Dorsolateral prefrontal cortex (tissue), 122 donors: ENCODE measurements at places on chromosomes 1 and 21.

GRCh38 chr1:212498283-212499040, 65.7 kb downstream of the NENF start:
- DNase-seq = peak; percentile 70

DNA sequence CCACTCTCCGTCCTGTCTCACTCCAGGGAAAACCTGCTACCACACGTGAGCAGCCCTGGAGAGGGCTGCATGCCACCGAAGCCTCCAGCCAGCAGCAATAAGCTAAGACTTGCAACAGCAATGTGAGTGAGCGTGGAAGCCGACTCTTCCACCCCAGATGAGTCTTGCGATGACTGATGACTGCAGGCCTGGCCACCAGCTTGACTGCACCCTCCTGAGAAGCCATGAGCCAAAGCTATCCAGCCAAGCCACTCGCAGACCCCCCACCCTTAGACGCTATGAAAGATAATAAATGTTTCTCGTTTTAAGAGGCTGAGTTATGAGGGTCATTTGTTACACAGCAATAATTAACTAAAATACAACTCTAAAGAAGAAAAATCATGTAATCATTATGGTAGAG, 118.6 kb upstream of the GALNT2 start:
- no peak for DNase-seq

- no peak for DNase-seq
These were observed 112.9 kb downstream of the ZBTB18 start for GRCh38 chr1:244163861-244164510.

DNA sequence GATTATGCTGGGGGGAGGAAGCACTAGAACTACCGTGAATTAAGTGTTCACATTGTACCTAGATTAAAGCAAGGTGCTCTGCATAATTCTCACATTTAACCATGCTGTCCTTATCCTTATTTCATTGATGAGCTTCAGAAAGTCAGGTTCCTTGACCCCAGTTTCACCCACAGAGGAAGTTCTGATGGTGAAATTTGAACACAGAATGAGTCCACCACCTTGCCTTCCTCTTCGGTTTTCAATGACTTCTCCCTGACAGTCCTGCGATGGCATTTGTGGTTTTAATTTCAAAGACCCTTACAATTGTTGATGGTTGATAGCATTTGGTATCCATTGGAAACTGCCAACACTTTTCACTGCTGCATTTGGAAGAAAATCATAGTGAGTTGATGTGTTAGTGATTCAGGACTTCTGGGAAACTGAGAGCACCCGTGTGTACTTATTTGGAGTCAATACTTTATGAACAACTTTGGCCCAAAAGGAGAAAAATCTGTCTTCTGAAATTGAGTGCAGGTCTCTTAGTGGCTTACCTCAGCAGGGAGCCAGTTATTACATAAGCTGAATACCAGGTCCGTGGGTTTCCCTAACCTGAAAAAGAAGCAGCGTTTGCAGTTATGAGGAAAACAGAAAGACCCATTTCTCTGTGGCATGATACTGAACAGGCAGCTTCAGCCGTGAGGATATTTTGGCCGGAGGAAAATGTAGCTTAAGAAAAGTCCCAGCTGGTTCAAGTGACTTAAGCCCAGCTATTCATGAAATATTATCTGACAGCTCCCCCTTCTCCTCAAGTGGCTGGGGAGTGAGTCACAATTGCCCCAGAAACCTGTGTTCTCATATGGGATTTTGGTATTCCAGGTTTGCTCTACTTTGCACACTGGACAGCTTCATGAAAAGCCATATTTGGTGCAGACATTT, 47.5 kb downstream of the ROR1 start:
- DNase-seq = no peak

DNA sequence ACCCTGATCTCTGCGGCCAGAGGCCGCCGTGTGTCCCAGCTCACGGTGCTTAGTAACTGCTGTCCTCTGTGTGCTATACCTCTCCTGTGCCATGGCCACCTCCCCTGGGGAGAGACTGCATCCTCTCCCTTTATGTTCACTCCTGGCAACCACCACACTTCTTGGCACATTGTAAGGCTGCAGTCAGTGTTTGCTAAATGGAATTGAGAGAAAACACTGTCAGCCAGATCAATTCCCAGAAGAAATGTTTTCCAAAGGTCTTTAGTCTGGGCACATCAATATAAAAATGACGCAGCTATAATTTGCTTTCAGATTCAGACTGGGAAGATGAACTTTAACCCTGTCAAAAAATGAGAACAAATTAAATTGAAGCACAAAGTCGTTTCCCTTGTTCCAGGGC, 96.8 kb downstream of the BEND5 start:
- DNase-seq = no peak

GRCh38 chr1:70779571-70779970, 268.0 kb downstream of the PTGER3 start:
- DNase-seq = no peak

DNA sequence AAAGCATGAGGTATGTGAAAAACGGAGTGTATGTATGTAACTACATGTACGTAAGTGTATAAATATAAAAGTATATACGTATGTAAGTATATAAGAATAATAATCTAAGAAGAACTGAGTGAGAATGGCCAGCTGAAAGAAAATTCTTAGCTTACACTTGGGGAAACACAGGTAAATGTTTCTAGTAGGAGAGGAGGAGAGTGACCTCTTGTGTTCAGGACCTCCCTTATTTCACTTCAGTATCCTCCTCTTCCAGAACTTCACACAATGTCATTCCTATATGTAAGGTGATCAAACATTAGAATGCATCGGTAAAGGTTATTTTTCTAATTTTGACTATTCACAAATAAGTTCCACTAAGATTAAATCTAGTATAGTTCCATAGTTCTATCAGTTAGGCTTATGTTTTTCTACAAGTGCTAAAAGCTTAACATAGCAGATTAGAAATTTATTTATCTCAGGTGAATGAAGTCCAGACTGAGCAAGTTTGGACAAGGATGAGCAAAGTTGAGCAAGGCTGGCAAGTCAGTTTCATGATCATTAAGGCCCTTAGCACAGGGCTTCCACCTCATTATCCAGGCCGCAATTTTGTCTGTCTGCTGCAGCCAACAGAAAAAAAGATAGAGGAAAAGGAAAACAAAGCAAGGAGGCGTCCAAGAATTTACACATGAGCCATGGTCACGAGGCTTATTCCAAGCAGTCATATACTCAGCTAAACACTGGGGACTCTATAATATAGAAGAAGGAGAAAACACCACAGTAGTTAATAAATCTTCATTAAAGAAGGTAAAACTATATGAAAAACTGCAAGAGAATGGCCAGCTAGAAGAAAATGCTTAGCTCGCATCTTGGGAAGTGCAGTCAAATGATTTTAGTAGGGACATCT, 7.1 kb upstream of the MROH9 start:
- DNase-seq = no peak

- DNase-seq = no peak
These were observed 163.7 kb downstream of the NTMT2 start for GRCh38 chr1:170309389-170310013.

DNA sequence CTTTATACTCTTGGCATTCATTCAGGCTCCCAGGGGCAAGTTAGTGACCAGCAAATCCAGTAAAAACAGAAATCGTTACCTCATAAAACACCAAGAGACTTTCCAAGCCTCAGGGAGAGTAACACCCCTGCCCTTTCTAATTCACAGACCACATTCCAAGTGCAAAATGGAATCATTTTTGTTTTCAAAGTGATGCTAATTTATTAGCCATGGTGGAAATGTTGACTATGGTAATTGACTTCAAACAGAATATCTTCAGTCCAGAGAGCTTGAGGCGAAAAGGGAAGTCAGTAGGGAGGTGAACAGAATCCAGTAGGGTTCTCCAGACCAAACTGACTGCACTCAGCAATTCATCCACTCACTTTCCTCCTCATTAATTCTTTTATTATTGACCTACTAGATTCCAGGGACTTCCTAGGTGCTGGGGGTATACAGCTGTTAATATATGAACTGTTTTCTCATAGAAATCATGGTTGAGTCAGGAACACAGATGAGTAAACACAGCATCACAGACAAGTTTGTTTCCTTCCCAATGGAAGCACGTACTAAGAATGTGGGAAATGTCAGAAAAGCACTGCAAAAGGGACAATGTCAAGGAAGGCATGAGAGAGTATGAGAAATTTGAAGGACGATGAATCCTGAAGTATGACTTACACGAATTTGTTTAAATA, 388.5 kb upstream of the C1orf87 start:
- DNase-seq = no peak

DNA sequence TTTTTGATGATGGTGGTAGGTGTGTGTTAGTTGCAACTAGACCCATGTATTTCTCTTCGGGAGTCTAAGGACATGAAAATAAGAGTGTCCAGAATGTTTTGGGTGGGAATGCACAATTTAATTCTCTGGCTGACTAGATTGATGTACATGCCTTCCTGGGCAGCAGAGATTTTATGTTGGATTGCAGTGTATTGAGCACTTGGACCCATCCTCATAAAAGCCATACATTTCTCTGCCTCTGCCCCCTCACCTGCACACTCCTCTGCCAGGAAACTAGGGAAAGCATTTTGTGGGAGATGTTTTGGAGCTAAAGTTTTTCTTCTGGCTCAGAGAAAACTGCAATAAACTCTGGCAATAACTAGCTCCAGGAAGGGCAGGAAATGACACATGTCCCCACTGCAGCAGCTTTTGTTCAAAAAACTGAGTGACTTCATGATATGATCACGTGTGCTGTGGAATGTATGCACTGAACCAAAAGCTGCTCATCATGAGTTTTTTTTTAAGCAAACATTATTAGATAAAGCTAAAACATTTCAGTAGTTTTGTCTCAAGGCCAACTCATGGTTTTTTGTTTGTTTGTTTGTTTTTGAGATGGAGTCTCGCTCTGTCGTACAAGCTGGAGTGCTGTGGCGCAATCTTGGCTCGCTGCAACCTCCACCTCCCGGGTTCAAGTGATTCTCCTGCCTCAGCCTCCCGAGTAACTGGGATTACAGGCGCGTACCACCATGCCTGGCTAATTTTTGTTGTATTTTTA, 17.6 kb downstream of the RIT1 start:
- DNase-seq = no peak

- no peak for DNase-seq
These were observed 206.5 kb downstream of the LRRC40 start for GRCh38 chr1:69998847-69999246.

GRCh38 chr1:172723251-172723650, 64.3 kb downstream of the FASLG start:
- no peak for DNase-seq

DNA sequence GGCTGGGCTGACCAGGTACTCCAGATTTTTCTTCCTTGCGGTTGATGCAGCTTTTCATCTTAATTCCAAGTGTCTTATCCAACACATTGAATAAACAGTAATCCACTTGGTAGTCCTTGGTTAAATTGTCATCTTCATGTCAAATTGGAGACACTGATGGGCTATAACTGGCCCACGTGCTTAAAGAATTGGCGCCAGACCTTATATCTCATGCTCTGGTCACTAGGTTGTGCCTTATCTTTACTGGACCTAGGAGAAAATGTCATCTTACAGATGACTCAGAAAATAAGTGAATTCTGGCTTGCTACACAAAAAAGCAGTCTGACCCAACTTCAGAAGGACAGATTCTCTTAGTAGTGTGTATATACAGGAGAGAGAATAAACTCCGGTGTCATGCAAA, 16.2 kb downstream of the LRRC42 start:
- no peak for DNase-seq

DNA sequence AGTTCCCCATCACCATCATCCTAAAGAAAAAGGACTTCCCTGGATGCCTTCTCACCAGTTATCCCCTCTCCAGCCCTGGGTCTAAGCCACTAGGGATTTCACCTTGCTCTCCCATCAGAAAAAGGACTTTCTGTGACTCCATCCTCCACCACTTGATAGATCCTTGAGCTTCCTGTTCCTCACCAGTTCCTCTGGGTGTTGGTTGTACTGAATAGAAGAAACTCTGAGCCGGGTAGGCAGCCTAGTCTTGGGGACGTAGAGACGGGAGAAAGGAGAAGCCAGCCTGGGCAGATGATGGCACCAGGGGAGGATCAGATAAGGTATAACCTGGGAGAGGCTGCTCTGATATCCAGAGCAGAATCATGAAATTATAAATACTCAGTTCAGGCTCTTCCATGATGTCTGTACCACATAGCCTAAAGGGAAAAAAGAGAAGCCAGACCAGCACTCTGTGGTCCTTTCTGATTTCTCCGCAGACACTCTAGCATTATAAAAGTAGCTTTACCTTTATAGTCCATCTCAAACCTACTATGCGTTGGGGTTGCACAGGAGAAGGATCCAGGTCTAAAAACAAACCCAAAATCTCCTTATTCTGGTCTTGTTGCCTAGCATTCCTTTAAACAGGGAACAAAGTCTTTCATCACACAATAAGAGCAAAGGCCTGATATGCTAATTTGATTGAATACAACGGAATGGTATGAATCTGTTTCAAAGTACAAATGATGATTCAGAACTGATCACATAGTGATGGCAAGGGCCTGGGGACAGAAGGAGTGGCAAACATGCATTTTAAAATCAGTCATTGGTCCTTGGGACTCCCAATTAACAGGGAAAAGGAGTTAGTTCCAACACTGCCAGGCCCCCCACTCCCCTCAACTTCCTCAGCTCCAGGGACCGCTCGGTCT, 1.2 kb upstream of the CD34 start:
- no peak for DNase-seq

DNA sequence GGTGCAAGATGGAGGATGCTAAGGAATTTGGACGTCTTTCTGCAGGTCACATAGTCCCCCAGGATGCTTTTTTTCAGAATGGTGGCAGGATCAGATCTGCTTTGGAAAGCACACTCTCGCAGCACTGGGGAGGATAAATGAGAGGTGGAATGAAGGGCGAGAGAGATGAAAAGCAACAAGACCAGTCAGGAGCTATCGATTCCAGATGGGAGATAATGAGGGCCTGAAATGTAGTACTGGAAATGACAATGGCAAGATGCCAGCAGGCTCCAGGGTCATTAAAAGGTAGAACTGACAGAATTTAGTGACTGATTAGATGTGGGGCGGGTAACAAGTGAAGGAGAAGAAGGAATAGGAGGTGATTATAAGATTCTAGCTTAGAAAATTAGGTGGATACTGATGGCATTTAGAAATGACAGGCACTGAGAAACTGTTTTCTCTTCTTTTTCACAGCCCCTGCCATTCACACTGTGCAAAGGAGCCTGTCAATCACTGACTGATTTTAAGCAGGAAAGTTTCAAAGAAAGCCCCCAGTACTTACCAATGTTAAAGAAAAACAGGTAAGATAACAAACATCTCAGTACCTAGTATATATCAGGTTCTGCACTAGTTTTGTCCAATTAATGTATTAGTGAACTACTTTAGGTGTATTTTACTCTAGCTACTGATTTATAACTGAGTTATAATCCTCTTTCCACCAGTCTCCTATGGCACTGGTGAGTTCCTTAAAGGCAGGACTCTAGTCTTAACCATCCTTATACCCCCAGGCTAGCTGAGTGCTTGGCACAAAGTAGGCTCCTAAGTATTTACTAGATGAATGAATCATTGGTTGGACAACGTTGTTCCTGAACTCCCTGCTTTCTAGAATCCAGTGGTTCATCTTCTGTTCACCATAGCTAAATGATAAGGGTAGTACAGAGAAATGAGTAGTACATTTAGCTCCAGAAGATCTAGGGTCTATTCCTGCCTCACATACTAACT, 9.2 kb downstream of the PIGM start:
- DNase-seq = no peak
